NCI-H524 (cell line): ENCODE measurements at places on chromosomes 1 and 21.

GRCh38 chr1:35461966-35462651 lies 95.1 kb downstream of the KIAA0319L start:
- DNase-seq = no peak

DNA sequence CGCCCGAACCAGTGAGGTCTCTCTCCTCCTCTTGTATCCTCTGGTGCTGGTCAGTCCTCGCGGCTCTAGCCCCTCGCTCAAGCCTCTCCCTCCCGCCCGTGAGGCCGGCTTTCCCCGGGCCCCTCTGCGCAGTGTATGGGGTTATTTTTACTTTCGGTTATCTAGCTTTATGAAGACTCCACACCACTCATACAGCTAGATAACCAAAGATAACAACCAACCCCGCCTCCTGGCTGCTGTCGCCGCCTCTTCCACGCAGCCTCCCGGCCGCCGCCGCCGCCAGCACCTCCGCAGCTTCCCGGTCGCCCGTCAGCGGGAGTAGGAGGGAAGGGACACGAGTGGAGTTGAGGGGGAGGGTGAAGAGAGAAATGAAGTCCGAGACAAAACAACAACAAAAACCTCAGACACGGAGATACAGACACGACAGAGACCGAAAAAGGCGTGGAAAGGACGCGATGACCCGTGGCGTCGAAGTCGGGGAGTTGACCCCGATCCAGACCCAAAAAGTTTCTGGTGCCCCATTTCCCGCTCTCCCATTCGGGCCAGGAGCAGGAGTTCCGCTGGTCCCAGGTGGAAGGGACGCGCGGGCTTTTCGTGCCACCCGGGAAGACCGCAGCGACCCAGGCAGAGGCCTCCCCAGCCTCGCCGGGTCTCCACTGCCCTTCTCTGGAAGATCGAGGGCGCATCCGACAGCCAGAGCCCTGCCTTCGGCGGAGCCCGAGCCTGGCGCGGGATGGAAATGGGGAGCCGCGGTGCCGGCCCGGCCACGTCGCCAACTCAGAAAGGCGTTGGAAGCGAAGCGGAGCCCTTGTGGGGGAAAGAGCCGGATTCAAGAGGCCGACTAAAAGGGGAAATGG lies 51.4 kb downstream of the RHBG start:
- no peak for DNase-seq

GRCh38 chr1:42924082-42924850 lies 34.4 kb downstream of the SLC2A1 start:
- peak; percentile 94 for DNase-seq

GRCh38 chr1:198657550-198658064 lies 18.8 kb downstream of the PTPRC start:
- DNase-seq = no peak

DNA sequence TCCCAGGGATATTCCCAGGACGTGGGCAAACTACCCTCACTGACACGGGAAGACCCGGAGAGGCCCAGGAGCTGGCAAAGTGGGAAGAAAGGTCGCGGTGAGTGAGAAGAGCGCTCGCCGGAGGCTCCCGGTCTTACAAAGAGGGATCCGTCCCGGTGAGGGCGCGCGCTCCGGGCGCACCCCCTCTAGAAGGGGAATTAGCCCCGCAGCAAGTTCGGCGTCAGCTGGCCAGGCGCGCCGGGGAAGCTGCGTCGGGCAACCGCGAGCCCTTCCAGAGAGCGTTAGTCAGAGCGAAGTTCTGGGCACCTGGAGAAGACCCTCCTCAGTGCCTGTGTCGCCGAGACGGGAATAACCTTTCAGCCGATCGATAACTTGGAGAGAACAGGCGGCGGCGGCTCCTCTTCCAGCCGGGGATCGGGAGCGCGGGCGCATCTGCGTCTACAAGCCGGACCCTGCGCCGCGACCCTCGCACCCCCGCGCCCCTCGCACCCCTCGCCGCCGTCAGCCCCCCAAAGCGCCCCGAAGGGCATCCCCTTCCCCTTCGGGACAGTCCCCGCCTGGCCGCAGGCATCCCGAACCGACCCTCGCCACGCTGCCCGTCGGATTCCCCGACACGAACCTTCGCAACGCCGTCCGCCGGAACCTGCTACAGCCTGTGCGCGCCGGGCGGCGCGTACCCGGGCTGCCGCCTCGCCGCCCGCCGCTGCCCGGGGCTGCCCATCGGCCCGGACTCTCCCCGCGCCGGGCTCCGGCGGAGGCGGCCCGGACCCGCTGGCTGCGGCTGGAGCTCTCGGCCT lies 485 bp downstream of the SIPA1L2 start:
- DNase-seq = peak; percentile 17

- no peak for DNase-seq
Measured at GRCh38 chr1:230156536-230156935, 89.5 kb downstream of the GALNT2 start.

DNA sequence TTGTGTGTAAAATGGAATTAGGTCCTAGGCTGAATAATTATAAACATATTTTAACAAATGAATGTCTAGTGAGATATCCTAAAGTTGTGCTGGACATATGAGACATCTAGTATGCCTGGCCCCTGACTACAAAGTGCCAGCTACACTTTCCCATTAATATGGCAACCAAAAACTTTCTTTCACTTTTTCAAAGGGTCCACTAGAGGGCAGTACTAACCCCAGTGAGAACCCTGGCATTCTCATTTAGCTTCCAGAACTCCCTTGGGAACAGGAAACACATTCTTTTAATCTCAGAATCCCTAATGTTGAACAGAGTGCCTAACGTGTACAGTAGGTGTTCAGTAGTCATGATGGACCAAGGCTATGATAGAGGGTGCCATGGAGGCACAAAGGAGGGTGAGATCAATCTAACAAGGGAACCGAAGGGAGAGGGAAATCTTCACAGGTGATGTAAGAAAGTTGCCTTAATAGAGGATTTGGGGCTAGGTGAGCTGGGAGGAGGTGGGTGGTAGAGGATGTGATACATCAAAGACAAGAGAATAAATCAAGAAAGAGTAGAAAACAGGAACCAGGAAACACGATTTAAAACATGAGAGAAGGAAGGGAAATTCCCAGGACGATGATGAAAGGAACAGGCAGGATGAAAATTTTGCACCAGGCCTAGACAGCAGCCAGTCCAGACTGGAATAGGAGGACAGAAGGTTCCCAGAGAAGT lies 41.6 kb downstream of the NSL1 start:
- peak; percentile 35 for DNase-seq

DNA sequence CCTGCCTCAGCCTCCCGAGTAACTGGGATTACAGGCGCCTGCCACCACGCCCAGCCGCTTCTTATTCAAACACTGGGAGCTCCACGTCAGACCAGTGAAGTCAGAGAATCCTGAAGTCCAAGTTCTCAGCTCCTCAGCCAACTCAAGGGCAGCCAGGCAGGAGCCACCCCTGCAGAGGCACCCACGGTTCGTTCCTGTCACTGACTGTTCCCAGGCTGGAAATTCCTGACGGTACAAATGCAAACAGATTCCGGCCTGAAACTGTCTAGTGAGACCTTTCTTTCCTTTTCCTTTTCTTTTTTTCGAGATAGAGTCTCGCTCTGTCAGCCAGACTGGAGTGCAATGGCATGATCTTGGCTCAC lies 11.7 kb downstream of the SLC35E2B start:
- no peak for DNase-seq

GRCh38 chr1:205271277-205271676 lies 43.5 kb downstream of the TMCC2 start:
- DNase-seq = no peak

GRCh38 chr1:26530895-26531598 lies 1.5 kb downstream of the RPS6KA1 start:
- DNase-seq = peak; percentile 14

DNA sequence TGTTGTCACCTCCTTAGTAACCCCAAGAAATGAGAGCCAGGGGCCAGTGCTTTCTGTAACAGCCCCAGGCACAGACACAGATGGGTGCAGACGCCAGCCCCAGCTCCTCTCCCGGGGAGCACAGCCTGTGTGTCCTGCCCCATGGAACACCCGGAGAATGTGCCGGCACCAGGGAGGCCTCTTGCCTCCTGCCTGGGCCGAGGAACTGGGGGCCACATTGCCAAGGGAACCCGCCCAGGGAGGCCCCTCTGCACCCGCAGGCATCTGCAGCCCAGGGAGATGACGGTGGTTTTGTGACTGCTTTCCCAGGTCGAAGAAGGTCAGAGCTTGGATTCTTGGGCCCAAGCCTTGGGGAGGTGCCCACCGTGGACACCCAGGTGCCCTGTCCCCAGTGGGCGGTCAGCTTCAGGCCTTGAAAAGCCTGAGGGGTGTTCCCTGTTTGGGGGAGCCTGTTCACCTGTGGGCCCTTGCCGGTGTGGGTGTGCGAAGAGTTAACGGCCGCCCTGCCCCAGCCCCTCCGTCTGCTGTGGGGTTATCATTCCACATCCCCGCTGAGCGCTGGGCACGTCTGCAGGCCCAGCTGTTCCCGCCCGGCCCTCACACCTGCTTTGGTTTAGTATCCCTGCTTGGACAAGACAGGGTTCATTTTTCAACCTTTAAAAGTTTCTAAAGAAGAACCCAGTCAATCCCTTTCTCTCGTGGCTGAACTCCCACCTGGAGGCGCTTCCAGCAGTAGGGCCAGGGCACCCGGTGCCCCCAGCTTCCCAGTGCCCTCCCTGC lies 62.5 kb downstream of the MORN1 start:
- peak; percentile 69 for DNase-seq

DNA sequence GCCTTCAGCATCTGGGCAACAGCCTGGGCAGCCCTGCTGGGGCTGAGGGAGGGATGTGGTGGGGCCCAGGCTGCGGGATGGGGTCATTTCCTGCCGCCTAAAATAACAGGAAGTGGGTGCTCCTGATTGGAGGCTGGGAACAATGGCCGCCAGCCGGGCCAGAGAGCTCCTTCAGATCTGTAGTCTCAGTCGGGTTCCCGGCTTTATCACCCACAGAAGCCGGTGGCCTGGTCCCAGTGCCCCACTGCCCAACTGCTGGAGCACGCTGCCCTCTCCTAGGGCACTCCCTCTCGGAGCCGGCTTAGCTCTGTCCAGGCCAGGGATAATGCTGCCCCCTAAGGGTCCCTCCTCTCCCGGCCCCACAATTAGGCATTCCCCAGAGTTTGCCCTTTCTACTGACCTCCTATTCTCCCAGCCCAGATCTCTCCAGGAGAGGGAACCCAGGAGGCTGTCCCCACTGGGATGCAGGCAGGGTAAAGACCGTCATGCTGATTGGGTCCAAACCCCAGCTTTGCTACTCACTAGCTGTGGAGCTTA lies 5.1 kb downstream of the MAP7D1 start:
- DNase-seq = no peak

GRCh38 chr1:3903141-3904005 lies 3.3 kb upstream of the C1orf174 start:
- no peak for DNase-seq

DNA sequence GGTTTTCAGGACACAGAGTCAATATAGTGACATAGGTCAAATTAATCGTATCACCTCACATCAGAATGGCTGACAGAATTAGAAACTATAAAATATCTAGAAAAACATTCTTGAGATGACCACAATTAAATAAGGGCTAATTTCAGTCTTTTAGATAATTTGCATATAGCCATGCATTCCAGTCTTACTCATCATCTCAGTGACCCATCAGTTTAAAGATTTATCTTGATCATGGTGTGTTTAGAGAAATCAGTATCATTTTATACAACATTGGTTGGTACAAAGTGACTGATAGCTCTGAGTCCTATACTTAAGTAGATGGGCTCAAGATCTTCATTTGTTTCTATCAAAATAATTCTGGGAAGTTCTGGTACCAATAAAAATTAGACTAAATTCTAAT lies 262.3 kb upstream of the SNX7 start:
- no peak for DNase-seq

DNA sequence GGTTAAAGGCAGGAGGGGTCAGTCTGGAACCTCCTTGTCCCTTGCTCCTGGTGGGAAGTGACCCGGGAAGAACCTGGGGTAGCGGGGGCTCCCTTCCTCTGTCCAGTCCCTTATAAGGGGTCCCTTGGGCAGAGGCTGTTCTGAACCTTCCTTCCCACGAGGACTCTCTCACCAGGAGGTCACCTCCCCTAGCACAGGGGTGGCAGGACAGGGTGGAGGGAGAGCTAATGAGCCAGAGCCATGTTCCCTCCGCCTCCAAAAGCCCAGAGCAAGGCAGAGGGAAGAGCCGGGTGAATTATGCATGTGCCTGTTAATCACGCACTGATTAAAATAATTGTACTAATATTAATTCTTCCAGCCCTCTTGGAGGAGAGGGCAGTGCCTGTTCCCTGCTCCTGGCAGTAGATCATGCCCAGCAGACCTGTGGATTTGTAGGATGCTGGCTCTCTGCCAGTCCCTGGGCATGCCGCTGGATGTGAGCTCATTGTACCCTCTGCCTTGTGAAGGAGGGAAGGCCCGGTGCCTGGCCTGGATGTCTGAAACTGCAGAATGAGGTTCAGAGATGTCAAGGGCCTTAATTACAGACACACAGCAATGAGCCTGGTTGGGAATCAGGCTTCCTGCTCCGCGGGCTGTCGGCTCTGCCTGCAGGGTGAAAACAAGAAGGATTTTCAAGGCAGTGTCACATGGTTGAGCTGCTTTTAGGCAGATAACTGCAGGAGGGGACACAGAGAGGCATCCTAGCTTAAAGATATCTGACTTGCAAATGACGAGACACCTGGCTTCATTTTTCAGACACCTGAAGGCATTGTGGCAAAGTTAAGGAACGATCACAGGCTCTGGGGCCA lies 68.2 kb downstream of the IGSF21 start:
- peak; percentile 57 for DNase-seq

DNA sequence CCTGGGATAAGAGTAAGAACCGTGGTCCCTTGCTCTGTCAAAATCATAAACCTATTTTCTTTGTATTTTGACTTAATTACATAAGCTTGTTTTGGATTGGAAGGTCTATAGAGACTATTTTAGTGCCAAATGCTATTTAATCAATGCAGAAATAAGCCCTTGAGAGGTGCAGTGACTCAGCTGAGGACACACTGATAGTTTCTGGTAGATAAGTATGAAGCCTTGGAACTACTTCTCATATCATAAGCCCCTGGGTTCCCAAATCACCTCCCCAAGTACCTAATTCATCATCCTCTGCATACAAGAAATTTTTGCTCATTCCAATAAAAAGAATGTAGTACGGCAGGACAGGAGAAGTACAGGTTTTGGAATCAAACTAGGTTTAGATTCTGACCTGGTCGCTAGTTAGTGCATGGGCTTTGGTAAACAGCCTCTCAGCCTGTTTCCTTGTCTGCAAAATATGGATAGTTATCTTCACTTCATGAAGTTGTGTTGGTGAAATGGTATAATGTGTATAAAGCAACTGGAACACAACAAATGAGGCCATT lies 3.3 kb upstream of the CD55 start:
- DNase-seq = no peak

GRCh38 chr1:203695116-203695515 lies 68.5 kb downstream of the ATP2B4 start:
- no peak for DNase-seq

- DNase-seq = no peak
Measured at GRCh38 chr1:192003295-192004077, 154.8 kb upstream of the RGS18 start.

GRCh38 chr21:26125433-26126167 lies 45.0 kb downstream of the APP start:
- no peak for DNase-seq
